ENCODE measurements at places on chromosomes 2 and 18. TPM values are rescaled to one million over a fixed set of nuclear protein-coding genes. Genes with fewer than 3 reads are reported as not detected.

- no peak for DNase-seq
These were observed 188.5 kb upstream of the CDH2 start for GRCh38 chr18:28365411-28365831.

DNA sequence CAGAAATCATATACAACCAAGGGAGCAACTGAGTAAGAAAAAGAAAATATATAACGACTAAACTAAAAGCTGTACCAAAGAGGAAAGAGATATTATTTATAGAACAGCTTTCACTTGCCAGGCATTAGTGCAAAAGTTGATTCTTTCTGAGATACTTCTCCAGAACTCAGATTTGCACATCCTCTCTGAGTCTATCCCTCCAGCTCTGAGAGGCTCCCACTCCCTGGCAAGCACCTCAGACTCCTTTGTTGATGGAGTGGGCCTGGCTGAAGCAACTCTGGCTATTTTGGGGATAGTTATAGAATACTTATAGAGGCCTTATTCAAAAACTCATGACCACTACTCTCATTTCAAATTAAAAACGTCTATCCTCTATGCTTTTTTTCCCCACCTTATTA is 501.6 kb upstream of the TNP1 start:
- no peak for DNase-seq

- DNase-seq: peak; percentile 35
These were observed 96.8 kb downstream of the UBE2E3 start for GRCh38 chr2:181077128-181077709.

DNA sequence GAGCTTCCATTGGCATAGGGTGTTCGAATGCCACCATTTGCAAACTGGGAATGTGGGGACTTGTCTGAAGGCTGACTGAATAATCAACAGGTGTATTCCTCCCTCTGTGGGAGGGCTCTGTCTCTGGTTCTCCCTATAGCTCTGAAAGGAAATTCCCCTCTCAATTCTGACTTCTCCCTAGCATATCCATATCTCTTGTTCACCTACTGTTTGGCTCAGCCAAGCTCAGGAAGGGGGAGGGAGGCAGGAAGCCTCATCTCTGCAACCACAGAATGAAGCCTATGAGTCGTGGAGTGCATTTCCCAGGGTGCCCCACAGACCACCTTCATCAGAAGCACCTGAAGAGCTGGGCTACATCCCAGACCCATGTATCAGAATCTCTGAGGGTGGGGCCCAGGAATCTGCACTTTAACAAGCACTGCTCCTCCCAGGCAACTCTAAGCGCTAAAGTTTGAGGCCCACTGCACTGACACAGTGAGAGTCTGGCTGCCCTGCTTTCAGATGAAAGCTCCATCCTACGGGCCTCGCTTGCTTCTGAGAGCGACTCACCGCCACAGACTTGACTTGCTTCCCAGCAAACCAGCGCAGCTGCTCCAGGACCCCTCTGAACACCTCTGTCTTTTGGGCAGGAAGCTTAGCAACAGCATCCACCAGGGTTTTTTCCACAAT is 32.0 kb downstream of the XDH start:
- no peak for DNase-seq

The SP140 gene
- total RNA-seq: not detected

Data from dermis microvascular lymphatic vessel endothelial cell (primary cell).